Activated T-cell treated with anti-CD3 and anti-CD28 coated beads for 4 hours (primary cell): ENCODE measurements at places on chromosomes 5 and 9.

- no peak for DNase-seq
Measured at GRCh38 chr5:74243634-74244033, 396.9 kb downstream of the ENC1 start.

DNA sequence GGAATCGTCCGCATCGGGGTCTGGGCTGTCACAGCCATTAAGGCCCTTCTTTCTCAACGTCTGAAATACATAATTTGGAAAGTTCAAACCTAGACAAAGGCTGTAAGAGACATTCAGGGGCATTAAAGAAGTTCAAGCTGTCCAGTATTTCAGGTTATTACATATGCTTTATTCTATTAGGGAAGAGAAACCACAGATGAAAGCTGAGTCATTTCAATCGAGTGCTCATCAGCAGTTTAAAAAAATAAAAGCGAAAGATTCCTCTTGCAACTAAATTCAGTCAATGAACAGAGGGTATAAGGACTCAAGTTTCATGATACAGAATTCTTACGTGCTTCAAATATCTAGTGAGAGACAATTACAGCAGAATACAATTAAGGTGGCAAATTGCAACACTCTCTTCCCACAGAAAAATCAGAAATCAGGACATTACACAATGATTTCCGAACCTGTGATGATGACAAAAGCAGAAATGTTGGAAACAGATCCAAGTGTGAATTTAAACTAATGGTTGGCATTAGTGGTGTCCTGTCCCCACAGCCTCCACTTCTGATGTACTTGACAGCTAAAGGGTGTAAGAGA lies 121.6 kb downstream of the MEF2C start:
- no peak for DNase-seq

DNA sequence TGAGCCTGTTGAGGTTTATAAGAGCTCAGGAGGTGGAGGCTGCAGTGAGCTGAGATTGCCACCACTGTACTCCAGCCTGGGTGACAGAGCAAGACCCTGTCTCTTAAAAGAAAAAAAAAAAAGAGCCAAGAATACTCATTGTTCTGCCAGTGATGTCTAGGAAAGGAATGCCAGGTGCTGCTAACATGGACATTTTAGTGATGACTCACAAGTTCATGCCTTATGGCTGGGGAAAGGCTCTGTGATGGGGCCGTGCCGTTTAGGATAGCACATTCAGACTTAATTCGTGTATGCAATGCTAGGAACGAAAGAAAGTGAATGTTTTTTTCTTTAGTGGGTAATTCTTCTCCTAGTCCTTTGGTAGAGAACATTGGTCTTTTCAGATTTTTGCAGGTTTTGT lies 134.2 kb downstream of the ARHGAP26 start:
- DNase-seq: no peak

DNA sequence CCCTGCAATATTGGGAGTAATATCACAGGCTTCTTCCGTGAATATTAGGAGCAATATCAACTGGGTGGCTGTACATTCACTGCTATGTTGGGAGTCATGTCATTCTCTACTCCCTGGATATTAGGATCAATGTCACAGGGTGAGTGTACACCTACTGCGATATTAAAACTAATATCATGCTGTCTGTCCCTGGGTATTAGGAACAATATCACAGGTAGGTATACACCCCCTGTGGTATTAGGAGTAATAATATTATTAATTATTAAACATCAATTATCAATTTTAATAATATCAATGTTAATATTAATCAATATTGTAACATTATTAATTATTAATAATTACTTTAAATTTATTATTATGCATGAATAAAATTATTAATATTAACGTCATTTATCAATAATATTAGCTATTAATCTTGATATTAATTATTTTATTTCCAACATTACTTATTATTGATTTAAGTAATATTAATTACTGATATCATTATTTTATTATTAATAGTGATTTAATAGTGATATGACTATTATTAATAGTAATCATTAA lies 121.9 kb downstream of the TMEM38B start:
- DNase-seq: no peak

DNA sequence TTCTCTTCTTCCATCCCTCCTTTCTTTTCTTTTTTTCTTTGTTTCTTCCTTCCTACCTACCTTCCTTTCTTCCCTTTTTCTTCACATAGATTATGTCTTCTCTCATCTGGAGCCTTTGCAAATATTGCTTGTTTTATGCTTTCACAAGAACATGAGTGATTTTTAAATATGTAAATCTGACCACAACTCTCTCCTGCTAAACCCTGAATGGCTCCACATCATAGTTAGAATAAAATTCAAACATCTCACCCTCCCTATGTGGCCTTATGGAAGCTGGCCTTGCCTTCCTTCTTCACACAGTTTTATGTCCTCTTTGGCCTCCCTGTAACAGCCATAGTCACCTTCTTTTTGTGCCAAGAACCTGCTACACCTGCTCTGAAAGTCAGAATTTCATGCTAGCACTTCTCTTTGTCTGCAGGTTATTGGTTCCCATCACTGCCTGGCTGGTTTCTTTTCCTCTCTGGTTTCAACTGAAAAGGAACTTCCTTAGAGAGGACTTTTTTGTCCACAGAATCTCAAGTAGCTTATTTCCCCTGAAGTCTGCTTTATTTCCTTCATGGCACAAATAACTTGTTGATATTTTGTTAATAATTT lies 114.3 kb upstream of the TNC start:
- DNase-seq: no peak

GRCh38 chr5:80195837-80196400 lies 59.9 kb downstream of the SERINC5 start:
- no peak for DNase-seq

GRCh38 chr5:95913663-95914062 lies 48.0 kb downstream of the ELL2 start:
- DNase-seq: no peak

GRCh38 chr5:53337827-53338226 lies 142.6 kb upstream of the FST start:
- no peak for DNase-seq

- no peak for DNase-seq
Measured at GRCh38 chr9:69446496-69446895, 121.5 kb downstream of the ENTREP1 start.

- DNase-seq: no peak
Measured at GRCh38 chr5:36535378-36535777, 71.0 kb upstream of the SLC1A3 start.

DNA sequence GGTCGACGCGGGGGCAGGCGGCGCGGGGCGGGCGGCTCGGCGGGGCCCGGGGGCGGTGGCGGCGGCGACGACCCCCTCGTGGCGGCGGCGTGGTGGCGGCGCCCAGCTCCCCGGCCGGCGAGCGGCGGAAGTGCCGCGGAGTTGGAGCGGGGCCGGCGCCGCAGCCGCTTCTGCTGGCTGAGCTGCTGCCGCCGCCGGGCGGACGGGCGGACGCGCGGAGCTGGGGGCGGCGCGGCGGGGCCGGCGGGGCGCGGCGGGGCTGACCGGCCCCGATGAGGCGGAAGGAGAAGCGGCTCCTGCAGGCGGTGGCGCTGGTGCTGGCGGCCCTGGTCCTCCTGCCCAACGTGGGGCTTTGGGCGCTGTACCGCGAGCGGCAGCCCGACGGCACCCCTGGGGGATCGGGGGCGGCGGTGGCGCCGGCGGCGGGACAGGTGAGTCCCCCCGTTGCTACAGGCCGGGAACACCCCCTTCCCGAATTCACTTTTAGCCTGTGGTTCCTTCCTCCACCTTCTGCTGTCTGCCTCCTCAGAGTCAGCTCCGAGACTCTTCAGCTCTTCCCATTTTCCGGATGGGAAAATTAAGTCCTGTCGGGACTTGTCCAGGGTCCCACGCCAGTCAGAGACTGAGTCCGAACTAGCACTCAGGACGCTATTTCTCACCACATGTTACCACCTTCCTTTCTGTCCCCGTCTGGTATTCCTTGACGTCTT lies at the start of gene GALNT10:
GALNT10 (plus strand) TSS at position 139 of the 710 bp plus-strand sequence; CDS start at position 273, 134 bp downstream.
- no peak for DNase-seq

DNA sequence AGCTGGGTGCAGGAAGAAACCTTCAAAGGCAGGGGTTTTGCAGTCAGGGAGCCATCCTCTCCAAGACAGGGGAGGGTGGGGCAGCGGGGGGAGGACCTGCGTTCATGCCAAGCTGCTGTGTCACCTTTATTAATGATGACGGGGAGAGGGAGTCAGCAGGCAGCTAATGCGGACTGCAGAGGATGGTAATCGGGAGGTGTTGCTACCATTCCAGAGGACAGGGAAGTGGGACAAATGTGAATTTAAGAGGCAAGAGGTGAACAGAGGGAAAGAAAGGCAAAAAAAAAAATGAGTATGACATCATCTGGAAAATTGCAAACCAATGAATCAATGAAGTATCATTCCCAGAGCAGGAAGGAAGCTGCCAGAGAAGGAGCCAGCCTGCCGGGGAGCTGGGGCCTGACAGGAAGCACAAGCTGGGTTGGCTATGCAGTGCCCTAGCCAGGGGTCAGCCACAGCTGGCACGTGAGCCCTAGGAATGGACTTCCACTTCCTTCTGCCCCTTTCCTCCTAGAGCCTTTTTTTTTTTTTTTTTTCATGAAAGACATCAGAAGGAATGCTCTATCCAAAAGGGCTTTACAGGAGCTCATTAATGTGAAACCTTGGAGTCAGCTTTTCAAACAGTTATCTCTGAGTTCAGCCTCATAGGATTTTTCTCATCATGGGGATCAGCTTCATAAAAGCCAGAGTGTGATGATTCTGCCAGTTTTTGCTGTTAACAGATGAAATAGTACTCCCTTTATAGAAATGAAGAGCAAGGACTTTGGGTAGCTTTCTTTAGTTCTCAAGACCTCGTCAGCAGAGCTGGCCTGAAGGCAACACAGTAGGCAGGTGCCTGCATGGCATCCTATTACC lies 9.2 kb downstream of the INSYN2B start:
- no peak for DNase-seq
